ENCODE measurements at places on chromosomes 2 and 18.

DNA sequence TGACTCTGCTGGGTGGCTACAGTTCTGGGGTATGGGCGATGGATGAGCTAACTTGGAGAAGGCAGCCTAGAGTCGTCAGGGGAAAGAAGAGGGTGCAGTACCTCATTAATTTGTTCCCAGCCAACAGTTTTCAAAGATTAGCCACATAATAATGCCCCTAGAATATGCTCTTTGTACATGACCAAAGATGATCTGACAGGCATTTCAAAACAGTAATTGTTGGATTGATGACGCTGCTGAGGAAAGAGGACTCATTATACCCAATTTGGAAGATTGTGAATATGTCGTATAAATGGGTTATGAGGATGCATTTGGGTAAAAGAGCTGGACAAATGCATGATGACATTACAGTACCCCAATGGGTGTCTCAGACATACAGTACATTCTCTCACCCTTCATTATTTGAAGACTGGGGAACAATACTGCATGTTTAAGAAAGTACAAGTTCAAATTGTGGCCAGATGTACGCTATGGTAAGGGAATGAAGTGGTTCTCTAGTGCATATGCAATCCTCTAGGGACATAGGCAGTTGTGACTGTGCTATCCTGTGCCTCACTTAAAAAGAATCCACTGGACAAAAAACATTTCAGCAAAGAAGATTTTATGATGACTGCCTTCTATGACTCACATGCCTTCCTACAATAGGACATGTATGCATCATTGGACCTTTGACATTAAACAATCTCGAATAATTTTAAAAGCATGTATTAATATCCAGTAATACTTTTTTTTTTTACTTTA is 233.2 kb downstream of the CNTNAP5 start:
- DNase-seq, result no peak

DNA sequence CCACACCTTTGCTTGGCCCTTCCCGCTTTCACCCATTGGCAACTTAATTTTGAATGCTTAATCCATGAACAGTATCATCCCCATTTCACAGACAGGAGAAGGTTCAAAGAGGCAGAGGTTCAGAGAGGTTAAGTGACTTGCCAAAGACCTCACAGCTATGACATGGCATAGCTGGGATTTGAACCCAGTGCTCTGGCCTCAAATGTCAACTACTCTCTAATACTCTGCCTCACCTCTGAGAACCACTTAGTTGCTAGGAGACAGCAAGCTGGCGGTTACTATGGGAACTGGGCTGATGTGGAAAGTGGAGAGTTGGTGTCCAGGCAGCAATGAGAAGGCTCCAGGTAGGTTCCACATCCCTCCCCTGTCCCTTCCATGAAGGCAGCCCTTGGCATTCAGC is 15.8 kb upstream of the PRSS56 start:
- peak; percentile 46 for DNase-seq

DNA sequence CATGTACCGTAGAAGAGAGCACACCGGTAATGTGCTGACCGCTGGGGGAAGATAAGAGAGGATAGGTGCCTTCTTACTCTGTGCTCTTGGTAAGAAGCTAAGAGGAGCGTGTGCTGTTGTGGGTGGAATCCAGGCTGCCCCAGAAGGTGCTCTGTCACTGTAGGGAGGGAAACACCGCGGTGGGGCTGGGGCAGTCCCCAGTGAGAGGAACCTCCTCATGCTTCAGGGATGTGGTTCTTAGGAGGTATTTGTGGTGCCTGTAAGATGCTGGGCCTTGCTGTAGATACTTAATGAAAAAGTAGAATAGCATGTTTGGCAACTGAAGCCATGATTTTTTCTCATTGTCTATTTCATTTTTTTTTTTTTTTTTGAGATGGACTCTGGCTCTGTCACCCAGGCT is 1.1 kb downstream of the COLEC11 start:
- DNase-seq, result no peak

GRCh38 chr18:24677011-24677410 is 216.6 kb downstream of the HRH4 start:
- no peak for DNase-seq

DNA sequence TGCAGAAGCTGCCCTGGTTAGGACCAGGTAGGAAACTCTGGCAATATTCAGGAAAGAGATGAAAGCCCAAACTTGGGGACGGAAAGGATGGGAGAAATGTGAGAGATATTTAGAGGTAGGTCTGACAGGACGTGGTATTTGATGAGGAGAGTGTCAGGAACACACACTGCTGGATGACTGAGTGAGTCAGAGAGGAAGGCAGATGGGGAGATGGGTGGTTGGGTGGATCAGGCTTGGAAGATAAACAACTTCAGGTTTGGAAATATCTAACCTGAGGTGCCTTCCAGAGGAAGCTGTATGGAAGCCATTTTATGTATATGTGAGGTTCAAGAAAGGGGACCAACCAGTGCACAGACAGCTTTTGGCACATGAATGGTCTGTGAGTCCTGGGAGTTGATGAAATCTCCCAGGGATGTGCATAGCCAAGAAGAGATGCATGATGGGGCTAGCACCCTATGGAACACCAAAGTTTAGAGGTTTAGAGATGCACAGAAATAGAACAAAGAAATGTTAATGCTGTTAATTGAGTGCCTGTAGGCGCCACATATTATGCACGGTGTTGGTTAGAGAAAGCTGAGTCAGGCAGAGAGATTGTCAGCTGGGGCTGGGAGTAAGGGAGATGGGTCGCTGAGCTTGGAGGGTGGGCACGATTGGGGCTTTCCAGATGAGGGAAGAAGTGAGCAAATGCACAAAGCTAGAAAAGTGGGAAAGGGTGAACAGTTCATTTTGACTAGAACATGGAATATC is 101.0 kb downstream of the VIT start:
- DNase-seq, result no peak

DNA sequence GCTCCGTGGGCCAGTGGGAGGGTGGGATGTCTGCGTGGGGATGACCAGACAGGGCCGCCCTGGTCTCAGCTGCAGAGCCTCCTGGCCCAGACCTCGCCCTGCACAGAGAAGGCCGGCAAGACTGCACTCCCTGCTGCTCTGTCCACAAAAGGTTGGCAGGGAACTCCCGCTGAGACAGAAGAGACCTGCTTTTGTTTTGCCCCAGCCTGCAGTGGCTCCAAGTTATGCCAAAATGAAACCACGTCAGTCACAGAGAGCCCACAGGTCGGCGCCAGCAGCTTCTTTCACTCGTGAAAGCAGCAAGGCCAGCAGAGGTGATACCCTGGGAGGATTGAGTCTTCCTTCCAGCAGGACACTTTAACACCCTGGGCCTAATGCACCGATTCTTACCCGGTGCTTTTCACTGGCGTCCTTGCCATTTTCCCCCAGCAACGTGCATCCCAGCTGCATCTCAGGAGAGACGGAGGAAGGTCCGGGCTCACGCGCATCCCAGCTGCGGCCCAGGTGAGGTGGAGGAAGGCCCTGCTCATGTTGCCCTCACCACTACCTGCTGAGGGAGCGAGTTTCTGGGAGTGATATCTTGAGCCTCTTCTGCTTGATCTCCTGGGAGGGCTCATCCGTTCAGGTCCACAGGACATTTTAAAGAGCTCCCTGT is 22.1 kb upstream of the CTDP1 start:
- DNase-seq, result peak; percentile 54

- no peak for DNase-seq
Measured at GRCh38 chr2:134852518-134852917, 14.1 kb downstream of the ACMSD start.

DNA sequence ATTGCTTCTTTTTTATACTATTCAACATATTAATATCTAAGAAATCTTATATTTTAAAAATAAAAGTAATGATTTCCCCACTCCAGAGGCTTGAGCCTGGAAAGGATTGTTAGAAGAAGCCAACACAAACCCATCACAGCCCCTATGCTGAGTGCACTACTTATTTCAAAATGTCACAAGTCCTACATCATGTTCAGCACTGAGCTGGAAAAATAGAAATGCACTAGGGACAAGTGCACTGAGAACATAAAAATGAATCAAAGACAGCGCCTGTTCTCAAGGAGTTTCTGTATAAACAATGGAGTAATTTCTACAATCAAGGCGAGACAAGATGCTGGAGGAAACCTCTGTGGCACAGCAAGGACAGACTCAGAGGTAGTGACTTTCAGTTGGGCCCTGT is 155.0 kb downstream of the TXNL1 start:
- DNase-seq, result no peak

GRCh38 chr2:71064754-71065621 is 3.5 kb upstream of the NAGK start:
- DNase-seq, result no peak

DNA sequence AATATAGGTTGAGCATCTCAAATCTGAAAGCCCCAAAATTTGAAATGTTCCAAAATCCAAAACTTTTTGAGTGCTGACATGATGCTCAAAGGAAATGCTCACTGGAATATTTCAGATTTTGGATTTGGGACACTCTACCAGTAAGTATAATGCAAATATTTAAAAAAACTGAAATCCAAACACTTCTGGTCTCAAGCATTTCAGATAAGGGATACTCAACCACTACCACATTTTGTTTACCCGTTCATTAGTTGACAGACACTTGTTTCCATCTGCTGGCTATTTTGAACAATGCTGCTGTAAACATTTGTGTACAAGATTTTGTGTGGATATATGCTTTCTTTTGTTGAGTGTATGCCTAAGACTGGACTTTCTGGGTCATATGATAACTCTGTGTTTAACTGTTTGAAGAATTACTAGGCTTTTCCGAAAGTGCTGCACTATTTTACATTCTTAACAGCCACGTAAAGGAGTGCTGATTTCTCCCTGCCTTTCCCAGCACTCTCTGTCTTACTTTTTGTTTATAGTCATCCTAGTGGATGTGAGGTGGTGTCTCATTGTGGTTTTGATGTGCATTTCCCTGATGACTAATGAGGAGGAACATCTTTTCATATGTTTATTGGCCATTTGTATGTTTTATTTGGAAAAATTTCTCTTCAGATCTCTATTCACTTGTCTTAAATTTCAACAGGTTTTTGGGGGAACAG is 19.5 kb upstream of the DCDC2C start:
- no peak for DNase-seq

GRCh38 chr2:144372410-144373080 is 147.4 kb downstream of the ZEB2 start:
- no peak for DNase-seq

DNA sequence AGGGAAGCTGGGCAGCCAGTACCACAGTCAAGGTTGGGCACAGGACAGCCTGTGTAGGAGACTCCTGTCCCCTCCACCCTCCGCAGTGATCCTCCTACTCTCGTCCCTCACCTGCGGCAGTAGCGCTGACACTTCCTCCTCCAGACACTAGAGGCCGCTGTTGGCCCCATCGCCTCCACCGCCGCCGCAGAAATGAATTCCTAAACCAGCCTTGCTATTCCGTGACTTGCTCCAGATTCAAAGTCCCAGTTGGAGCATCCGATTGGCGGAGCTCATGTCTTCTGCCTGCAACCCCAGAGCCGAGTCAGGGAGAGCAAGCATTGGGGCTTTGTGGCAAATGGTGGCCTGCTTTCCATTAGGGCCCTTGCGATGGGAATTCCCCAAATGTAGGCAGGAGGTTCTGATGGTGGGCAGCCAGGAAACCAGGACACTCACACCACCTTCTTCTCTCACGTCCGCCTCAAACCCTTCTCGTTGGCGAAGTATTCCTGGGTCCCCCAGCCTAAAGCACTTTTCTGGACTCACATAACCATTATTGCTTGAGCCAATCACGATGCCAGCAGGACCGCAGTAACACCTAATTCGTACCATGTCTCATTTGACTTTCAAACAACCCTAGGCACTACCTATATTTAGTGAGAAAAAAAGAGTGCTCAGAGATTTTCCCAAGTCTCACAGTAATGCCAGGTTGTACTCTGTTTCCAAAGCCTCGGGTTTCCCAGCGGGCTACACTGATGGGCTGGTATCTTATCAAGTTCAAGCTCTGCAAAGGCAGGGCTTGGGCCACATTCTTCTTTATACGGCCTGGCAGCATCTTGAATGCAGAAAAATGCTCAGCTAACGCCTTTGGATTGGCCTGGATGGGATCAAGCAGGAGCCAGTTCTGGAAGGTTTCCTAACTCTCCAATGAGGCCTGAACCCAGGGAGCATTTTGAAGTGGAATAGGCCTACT is 1.2 kb upstream of the DNAJB2 start:
- DNase-seq, result peak; percentile 80

GRCh38 chr18:31598021-31598805 is 6.5 kb downstream of the TTR start:
- no peak for DNase-seq

GRCh38 chr2:130749641-130750040 is 5.7 kb upstream of the AMER3 start:
- no peak for DNase-seq

GRCh38 chr2:119255760-119256581 is 32.3 kb downstream of the STEAP3 start:
- peak; percentile 19 for DNase-seq

GRCh38 chr2:191128172-191128910 is 22.5 kb downstream of the STAT4 start:
- no peak for DNase-seq

- no peak for DNase-seq
Measured at GRCh38 chr2:214217599-214217998, 193.3 kb upstream of the VWC2L start.

DNA sequence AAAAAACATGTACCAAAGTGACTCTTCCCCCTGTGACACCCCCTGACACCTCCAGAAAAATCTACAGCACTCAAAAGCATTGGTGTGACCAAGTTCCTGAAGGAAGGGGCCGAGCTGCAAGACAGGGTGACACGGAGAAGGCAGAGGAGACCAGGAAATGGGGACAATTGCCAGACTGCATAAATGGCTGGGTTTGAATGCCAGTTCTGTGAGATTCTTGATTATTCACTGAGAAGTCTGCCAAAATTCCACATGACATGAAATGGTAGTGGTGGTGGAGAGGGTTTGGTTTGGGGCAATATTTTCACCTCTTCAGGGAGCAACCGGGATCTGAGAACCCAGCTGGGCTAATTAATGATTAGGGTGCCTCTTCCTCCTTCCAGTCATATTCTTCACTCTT is 178.5 kb downstream of the ARL4C start:
- DNase-seq, result no peak

DNA sequence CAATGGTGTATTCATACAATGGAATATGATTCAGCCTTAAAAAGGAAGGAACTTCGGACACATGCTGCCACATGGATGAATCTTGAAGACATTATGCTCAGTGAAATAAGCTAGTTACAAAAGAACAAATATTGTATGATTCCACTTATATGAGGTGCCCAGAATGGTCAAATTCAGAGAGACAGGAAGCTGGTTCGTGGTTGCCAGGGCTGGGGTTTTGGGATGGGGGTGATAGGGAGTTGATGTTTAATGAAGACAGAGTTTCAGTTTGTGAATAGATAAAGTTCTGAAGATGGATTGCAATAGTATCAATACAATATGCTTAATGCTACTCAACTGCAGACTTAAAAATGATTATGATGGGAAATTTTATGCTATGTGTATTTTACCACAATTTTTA is 28.0 kb upstream of the MC2R start:
- DNase-seq, result no peak

DNA sequence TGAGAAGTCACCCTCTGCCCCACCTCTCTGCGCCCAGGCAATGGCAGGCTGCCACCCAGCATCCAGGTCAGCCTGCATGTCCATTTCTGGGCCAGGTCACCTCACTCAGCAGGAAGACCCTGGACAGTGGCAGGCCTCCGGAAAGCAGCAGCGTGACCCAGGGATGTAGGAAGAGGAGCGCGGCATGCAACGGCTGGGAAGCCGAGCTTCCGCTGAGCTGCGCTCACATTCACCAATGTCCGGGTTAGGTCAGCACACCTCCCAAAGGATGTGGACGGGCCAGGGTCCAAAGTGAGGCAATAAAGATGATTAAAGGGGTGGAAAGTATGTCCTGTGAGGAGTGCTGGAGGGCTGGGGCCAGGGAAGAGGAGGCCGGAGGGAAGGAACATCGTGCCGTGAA is 174.5 kb downstream of the CTIF start:
- no peak for DNase-seq

- DNase-seq, result no peak
Measured at GRCh38 chr2:199851501-199851810, 464 bp upstream of the FTCDNL1 start.
